ENCODE measurements at places on chromosomes 5 and 9. TPM values are rescaled to one million over a fixed set of nuclear protein-coding genes. Genes with fewer than 3 reads are reported as not detected.
A peak's percentile ranks its signal among the peaks of the same experiment; 100 is the strongest.

DNA sequence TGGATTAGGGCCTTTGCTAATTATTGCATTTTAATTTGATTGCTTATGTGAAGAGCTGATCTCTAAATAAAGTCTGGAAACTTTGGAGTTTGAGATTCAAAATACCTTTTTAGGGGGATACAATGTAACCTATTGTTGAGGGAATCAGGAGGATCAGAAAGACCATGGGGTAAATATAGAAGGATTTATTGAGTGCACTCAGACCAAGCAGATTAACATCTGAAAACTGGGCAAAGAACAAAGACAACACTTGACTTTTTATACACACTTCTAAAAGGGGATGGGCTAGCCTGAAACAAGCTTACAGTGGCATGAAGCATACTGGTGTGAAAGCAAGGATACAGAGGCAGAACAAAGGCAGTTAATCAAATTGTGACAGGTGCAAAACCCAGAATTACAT lies 174.3 kb downstream of the MRPS30 start:
- no peak for DNase-seq

Gene FUT7
- not detected for total RNA-seq

- no peak for DNase-seq
These were observed 100.4 kb downstream of the EBF1 start for GRCh38 chr5:158999339-158999738.

GRCh38 chr5:89584339-89584956 lies 701.5 kb upstream of the MEF2C start:
- no peak for DNase-seq

DNA sequence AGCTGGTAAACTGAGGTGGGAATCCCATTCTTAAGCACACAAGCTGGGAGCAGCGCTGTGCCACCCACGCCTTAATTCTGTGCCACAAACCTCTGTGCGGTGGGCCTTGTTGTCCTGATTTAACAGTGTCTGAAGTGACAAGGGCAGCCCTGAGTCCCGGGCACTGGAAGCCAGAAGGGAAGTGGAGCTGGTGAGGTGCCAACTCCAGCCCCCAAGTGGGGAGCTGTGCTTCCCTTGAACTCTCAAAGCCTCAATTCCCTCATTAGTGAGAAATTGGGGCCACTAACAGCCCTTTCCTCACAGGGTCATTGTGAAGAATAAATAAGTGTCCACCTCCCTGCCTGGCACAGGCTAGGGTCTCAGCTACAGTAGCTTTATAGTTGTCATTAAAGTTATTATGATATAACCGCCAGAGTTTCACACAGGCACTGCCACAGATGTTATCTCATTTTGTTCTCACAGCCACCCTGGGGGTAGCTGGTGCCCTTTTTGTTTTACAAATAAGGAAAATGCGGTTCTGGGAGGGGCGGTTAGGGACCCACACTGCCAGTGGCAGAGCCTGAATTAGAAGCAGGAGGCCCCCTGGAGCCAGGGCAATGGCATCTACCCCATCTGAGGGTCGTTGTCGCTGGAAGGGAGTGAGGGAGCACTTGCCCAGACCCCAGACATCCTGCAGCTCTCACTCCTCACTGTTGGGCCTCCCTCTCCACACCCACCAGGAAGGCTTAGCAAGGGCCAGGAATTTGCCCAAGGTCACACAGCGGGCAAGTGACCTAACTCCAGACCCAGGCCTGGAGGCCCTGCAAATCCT lies 2.1 kb upstream of the TLX3 start:
- DNase-seq, result no peak

- DNase-seq, result no peak
These were observed 47.4 kb upstream of the VLDLR start for GRCh38 chr9:2574203-2574602.

- DNase-seq, result no peak
These were observed 166.3 kb upstream of the KIF2A start for GRCh38 chr5:62139741-62140140.

Gene ENTPD8
- not detected for total RNA-seq

Gene FOXD4L4
- total RNA-seq, result not detected

Gene KCNN2
- total RNA-seq, result 0.17 TPM

- DNase-seq, result peak; percentile 24
These were observed 15.6 kb upstream of the DMXL1 start for GRCh38 chr5:119055294-119055693.

Gene PTGES
- total RNA-seq, result 1.4 TPM

- DNase-seq, result no peak
These were observed 27.7 kb downstream of the FUBP3 start for GRCh38 chr9:130606887-130607600.

Gene CANX
- 609 TPM for total RNA-seq

GRCh38 chr9:123544007-123544827 lies 188.2 kb downstream of the CRB2 start:
- DNase-seq, result peak; percentile 53

Gene NKD2
- total RNA-seq, result 22.9 TPM

Gene CD74
- not detected for total RNA-seq

DNA sequence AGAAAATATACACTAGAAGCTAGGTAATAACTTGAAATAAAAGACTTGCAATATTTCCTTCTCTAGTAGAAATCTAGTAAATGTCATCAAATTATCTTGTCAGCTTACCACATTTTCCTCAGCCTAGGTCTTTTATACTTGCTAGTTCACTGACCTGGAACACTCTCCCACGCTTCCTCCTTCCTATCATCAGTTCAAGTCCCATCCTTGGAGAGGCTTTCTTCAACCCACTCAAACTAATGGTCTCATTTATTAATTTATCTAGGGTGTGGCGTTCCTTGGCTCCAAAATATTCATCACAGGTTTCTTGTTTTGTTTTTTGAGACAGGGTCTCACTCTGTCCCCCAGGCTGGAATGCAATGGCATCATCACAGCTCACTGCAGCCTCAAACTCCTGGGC lies 2.9 kb downstream of the FAM13B start:
- no peak for DNase-seq

GRCh38 chr5:145971108-145971507 lies 34.7 kb downstream of the SH3RF2 start:
- DNase-seq, result no peak

Gene PCDHA11
- total RNA-seq, result 15.5 TPM

Gene LRRC19
- total RNA-seq, result not detected

DNA sequence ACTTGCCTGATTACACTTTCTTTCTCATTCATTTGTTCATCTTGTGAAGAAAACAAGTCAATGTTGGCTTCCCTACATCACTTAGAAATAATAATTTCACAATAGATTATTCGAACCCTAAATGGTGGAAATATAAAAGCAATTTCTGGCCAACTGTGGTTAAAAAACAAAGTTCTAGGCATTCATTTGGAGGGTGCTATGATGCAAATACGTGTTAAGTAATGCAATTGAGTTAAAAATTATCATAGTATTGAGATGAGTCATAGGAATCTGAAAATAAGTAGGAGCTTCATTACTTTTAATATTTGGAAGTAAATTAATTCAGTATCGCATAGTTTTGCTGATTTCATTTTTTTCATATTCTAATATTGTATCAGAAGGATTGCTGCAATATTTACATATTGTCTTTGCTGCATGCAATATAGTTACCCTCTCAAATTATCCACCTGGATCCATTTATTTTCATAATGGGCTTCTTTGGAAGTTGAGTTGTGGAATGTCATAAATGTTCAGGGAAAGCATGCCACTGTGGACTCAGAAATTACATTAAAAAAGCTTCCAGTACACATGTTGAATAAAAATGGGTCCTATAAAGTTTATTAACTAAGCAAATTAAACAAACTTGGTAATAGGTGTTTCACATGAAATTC lies 647.7 kb upstream of the WWC1 start:
- peak; percentile 35 for DNase-seq

DNA sequence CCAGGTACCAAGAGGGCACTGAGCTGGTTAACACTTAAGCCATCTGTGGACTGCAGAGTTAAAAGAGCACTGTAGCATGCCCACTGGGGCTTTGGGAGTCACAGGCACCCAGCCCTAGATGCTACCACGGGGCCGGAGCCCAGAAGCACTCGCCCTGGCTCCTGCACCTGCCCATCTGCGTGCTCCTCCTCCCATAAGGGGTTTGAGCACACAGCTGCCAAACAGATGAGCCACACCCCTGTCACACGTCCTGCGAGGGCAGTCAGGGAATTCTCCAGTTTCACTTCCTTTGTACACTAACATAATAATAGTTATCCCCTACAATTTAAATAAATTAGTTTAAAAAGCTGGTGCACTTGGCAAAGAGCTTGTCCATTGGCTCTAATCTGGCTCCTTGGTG lies 4.5 kb upstream of the PCA3 start:
- DNase-seq, result no peak

- DNase-seq, result no peak
These were observed 927.5 kb downstream of the DTWD2 start for GRCh38 chr5:118060833-118061232.

- peak; percentile 90 for DNase-seq
These were observed at the start of gene LHX2 for GRCh38 chr9:124011460-124012301. Gene LHX2, plus strand, starts transcription at chr9:124011768. Its CDS starts 581 bp downstream, at chr9:124012349.

Gene OR1Q1
- not detected for total RNA-seq

GRCh38 chr9:18822850-18823249 lies 210.2 kb downstream of the SAXO1 start:
- DNase-seq, result no peak

DNA sequence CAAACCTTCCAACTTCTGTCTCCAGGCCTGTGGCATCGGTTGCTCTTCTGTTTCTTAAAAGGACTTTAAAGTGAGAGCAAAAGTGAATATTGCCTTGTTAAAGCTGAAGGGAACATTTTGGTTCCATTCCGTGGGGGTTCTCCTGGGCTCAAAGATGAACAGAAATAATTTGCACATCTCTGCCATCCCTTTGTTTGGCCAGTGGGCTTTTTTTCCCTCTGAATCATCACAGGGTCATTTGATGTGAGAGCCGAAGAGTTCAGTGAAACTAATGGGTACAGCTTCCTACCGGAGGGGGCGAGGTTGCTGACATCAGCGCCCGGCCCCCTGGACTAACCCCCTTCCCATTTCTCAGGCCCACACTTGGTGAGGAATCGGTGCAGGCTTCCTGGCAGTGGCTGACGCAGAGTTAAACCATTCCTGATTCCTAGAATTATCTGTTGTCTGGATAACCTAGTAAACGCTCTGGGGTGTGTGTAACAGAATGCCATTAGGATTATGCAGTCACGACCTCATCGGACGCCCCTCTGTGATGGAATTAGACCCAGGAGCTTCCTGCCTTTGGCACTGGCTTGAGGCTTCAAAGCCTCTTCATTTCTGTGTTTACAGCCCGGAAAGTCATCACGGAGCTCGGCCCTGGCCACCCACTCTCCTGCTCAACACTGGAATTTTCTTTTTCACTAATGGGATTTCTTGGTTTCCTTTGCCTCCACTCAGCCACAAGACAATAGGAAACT lies 61.6 kb upstream of the RPL26L1 start:
- DNase-seq, result no peak

DNA sequence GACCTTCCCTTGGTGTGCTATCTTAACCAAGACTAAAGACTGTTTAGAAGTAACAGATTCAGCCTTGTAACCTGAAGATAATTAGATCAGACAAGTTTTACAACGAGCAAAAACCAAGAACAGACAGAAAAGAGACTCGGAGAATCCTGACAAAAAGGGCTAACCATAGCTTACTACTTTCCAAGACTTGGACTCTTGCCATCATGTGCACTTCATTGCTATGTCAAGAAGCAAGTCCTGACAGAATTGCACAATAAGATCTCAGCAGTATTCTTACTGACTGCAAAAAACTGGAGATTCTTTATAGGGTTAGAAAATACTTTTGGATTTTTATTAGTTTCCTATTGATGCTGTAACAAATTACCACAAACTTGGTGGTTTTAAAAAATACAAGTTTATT lies 1539.0 kb upstream of the NUDT12 start:
- DNase-seq, result peak; percentile 62

Gene TMEM141
- 39.5 TPM for total RNA-seq

- no peak for DNase-seq
These were observed at the start of gene NIPAL4 for GRCh38 chr5:157459715-157460599. Gene NIPAL4, plus strand, starts transcription at chr5:157460213. Its CDS starts 108 bp downstream, at chr5:157460321.

Gene WNT8A
- total RNA-seq, result not detected

DNA sequence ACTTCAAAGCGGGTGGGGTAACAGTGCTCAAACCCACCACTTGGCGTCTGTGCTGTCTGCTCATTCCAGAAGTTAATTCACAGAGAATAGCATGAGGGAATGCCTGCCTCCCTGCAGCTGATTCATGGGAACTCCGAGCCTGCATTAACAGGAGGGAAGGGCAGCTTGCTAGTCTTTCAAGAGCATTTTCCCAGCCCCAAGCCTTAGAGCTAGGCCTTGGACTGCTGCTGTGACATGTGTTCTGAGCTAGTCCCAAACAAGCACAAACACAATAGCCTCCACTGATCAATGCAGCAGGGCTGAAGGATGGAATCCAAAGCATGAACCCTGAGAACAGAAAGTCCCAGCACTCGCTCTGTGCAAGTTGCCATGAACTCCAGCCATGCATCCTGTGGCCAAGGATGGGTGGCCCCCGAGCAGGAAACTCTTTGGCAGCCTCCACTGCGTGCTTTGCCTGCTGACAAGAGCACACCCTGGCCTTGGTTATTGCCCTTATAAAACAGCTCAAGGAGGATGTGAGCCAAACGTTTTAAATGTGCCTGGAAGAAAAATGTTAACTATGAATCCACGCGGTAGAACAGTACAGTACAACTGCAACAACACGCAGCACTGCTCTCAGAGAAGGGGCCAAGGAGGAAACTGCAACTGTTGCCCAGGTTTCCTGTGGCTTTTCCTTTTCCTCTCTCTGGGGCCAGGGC lies 653.1 kb upstream of the KLF4 start:
- no peak for DNase-seq

- DNase-seq, result no peak
These were observed 101.7 kb downstream of the TMC1 start for GRCh38 chr9:72623156-72623555.

GRCh38 chr5:38465702-38466423 lies 90.6 kb downstream of the LIFR start:
- no peak for DNase-seq

Gene MARCOL
- not detected for total RNA-seq

GRCh38 chr9:87167161-87167560 lies 219.9 kb upstream of the GAS1 start:
- no peak for DNase-seq

DNA sequence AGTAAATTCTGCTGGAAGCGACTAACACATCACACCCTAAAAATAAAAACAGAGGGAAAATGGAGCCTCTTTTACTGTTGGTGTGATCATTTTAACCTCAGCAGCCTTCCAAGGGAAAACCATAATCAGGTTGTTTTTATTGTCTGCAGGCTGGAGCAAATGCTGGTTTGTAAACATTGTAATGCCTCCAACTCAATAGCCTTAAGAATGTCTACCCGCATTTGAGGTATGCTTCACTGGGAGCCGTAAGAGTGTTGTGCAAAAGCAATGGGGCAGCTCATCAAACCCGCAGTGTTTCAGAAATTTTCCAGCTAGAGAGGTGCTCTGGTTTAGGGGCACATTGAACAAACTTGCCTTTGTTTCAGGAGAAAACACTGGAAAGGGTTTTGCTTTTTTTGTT lies 17.0 kb downstream of the NIM1K start:
- no peak for DNase-seq

- DNase-seq, result no peak
These were observed 74.3 kb downstream of the BOD1 start for GRCh38 chr5:173542159-173542558.

- no peak for DNase-seq
These were observed 150.0 kb upstream of the GNA14 start for GRCh38 chr9:77798140-77798539.
